ENCODE measurements at places on chromosomes 2 and 18.
A peak's percentile ranks its signal among the peaks of the same experiment; 100 is the strongest.

DNA sequence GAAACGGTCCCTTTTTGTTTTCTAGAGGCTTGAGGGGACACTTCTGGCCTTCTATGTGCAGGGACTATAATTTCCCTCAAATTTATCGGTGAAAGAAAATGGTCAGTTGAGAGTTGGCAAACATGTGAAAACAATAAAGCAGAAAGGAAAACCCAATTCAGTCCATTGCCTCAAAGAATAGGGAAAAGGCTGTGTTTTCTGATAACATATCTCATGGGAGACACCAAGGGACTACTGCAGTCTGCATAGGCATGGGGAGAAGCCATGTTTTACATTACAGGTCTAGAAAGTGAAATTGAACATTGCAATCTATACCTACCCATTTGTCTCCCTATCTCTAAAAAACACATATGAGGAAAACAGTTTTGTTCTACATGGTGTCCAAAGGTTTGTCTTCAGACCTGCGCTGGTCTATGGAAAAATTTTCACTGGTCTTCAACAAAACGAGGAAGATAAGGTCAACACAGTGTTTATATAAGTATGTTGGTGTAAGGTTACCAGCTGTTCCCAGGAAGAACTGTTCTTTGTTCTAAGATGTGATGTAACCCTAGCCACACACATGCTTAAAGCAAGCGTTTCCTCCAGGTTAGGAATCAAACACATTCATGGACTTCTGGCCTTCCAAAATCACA is 179.7 kb downstream of the MREG start:
- peak; percentile 92 for DNase-seq

- DNase-seq: no peak
These were observed 32.1 kb downstream of the ZFP36L2 start for GRCh38 chr2:43194121-43194869.

DNA sequence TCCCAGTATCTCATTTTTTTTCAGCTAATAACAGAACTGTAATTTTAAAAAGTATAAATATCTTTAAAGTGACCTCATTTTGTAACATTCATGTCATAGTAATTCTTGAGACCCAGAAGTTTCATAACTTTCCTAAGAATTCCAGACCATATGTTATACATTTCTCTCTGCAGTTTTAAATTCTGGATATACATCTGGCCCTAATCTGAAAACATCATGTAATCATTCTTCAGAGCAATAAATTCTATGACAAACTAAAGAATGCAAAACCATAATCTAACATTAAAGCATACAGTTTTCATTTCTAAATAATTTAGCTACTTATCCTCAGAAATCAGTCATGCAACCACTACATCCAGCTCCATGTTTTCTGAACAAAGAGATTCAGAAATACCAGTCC is 198.3 kb upstream of the SLC35G4 start:
- no peak for DNase-seq

GRCh38 chr2:224966613-224967012 is 75.7 kb downstream of the DOCK10 start:
- no peak for DNase-seq

- no peak for DNase-seq
These were observed 3.1 kb downstream of the PSMD1 start for GRCh38 chr2:231059756-231060155.

DNA sequence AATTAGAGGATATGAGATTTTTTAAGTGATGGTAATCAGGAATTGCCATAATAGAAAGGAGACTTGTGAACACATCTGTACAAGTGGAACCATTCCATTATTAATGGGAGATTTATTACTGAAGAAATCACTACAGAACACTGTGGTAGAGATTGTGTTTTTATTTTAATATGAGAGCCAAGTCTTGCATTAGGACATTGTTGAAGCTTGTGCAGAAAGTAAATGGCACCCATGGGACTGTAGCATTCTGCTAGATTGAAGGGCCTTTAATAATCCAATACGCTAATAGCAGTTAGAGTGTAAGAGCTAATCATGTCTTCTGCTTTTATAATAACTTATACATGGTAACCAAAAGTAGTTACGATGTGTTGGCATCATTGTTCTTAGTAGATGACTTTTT is 83.6 kb downstream of the VRK2 start:
- no peak for DNase-seq

DNA sequence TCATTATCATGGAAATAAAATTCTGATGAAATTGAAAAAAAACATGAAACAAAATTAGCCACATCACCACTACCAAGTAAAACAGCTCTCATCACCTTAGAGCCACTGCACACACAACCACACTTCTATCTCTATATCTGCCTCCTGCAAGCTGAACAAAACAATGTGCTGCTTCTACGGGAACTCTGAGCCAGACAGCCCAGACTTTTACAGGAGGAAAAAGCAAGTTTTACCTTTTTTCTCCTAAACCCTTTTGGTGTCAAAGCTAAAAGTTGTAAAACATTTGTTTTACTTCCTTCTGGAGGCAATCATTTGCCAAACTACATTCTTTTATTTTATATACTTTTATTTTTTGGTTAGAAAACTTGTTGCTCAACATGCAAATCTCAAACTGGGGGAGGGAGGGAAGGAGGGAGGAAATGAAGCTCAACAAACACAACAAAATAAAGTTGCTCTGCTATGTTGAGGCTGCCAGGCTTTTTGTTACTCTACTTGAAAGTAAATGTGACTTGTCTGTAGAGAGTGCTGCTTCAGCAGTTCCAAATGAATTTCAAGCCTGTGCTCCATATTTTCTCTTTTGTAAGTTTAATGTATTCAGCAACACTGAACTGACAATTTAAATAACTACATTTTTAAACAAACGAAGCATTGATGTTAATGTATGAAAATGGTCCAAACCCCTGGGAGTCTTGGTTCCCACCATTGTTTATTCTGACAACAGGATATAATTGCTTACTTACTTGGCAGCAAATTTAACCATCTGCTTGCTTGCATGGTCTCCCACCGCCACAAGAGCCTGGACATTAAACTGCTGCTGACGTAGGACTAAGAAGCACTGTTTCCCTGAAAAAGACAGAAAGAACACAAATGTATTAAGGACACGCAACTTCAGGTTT is 24.5 kb downstream of the DARS1 start:
- DNase-seq: peak; percentile 26

GRCh38 chr2:35281702-35282101 is 1073.9 kb upstream of the CRIM1 start:
- DNase-seq: no peak

All from amniotic epithelial cell (primary cell).